Activated CD8-positive, alpha-beta T cell treated with anti-CD3 and anti-CD28 coated beads, Interleukin-2, amount 10 ng/mL, durations not matched to agents 7 days and 5 days (primary cell): ENCODE measurements at places on chromosomes 3 and 15. TPM values are rescaled to one million over a fixed set of nuclear protein-coding genes. Genes with fewer than 3 reads are reported as not detected.

DNA sequence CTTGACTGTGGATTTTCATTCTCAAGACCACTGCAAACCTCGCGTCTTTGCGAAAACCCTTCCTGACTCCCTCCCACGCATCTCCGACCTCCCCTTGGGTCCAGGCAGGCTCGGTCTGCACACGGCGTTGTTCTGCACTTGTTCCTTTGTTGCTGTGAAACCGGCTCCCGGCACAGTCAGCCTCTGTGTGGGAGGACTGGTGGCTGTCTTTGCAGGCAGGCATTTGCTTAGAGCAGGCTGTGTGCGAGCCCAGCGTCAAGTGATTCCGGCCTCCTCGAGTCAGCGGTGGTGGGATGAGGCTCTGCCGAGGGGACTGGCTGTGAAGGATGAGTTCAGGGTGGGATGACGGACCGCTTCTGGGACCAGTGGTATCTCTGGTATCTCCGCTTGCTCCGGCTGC, 102.6 kb upstream of the ROPN1 start:
- H3K36me3 ChIP-seq = no peaks in the 10 kb centered on the region
- H3K27ac ChIP-seq = no peak overlapping the region
- no peak overlapping the region for H3K4me3 ChIP-seq
- no peaks in the 10 kb centered on the region for H3K4me1 ChIP-seq

The ACAN gene
- not detected for total RNA-seq

- peaks cover 2% of the 10 kb centered on the region for H3K4me1 ChIP-seq
- H3K27me3 ChIP-seq = peaks cover 31% of the 10 kb centered on the region
- H3K27ac ChIP-seq = no peak overlapping the region
Measured at GRCh38 chr3:124497487-124497886, 232.8 kb upstream of the UMPS start.

DNA sequence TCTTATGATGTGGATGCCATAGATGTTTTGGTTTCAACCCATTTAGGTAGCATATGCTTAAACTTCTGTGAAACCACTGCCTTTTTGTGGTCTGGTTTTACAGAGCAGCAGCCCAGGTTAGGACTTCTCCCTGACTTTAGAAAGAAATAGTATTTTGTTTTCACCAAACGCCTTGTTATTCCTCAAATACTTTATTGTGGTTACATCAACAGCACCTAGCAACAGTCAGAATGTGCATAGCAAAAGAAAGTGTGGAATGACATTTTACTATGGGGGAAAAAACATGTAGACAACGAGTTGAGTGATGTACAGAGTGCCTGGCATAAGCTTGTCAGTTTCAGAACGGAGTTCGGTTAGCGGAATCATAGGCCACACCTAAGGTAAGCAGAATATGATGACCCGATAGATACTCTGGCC, 159.2 kb downstream of the TPRG1 start:
- H3K27ac ChIP-seq = peak overlapping the region; percentile 69
- H3K4me1 ChIP-seq = peaks cover 63% of the 10 kb centered on the region
- no peaks in the 10 kb centered on the region for H3K27me3 ChIP-seq
- H3K36me3 ChIP-seq = peaks cover 28% of the 10 kb centered on the region

GRCh38 chr15:39581793-39582285, 960 bp downstream of the THBS1 start:
- H3K36me3 ChIP-seq = no peaks in the 10 kb centered on the region
- peaks cover 43% of the 10 kb centered on the region for H3K4me1 ChIP-seq
- DNase-seq = no peak
- H3K27ac ChIP-seq = no peak overlapping the region
- H3K4me3 ChIP-seq = peak overlapping the region; percentile 66

- H3K4me1 ChIP-seq = no peaks in the 10 kb centered on the region
- no peaks in the 10 kb centered on the region for H3K36me3 ChIP-seq
- no peak overlapping the region for H3K27ac ChIP-seq
- DNase-seq = no peak
- peaks cover 6% of the 10 kb centered on the region for H3K27me3 ChIP-seq
Measured at GRCh38 chr3:155604126-155604525, 140.7 kb downstream of the PLCH1 start.

The CDHR4 gene
- total RNA-seq = not detected

DNA sequence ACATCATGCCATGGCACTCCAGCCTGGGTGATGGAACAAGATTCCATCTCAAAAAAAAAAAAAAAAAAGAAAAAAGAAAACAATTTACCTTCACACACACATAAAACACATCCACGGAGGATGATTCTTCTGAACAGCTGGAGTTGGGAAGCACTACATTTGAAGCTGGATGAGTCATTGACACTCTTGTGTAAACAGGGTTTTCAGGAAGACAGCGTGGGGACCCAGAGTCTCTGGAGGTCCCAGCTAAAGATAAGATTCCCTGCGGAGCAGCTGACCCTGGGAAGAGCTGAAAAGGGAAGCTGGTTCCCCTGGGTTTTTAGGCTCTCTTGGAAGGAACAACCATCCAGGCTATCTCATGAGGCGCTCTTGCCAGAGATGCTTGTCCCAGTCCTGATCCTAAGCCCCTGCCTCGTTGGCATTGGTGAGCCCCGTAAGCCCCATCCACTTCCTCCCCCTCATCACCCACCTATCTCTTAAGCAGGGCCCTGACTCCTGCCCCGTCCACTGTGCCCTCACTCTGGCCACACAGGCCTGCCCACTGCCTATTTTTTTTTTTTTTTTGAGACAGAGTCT, 32.0 kb upstream of the FURIN start:
- no peak overlapping the region for H3K4me3 ChIP-seq
- peaks cover 71% of the 10 kb centered on the region for H3K4me1 ChIP-seq
- no peaks in the 10 kb centered on the region for H3K27me3 ChIP-seq
- peak overlapping the region; percentile 43 for H3K27ac ChIP-seq

GRCh38 chr3:2838546-2839157, 271.5 kb downstream of the IL5RA start:
- H3K27me3 ChIP-seq = no peaks in the 10 kb centered on the region
- H3K4me3 ChIP-seq = no peak overlapping the region
- no peaks in the 10 kb centered on the region for H3K4me1 ChIP-seq
- no peak overlapping the region for H3K27ac ChIP-seq
- H3K36me3 ChIP-seq = no peaks in the 10 kb centered on the region
- no peak for DNase-seq

The SLC4A7 gene
- 31.9 TPM for total RNA-seq

DNA sequence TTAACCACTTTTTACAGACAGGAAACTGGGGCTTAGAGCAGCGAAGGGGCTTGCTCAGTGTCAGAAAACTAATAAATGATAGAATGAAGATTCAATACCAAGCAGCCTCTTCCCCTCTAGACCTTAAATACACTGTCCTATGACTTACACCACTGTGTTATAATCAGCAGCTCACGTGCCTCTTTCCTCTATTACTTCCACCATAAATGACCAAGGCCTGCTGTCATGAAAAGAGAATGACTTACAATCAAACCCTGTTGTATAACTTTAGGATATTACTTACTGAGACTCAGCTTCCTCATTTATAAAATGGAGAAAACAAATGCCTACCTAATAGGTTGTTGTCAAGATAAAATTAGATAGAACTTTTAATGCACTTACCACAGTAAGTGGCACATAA, 11.6 kb downstream of the FMN1 start:
- no peaks in the 10 kb centered on the region for H3K27me3 ChIP-seq
- no peak overlapping the region for H3K27ac ChIP-seq
- no peak for DNase-seq
- no peaks in the 10 kb centered on the region for H3K4me1 ChIP-seq

GRCh38 chr3:52395503-52395865, 49.4 kb downstream of the SEMA3G start:
- H3K27me3 ChIP-seq = no peaks in the 10 kb centered on the region
- no peak overlapping the region for H3K4me3 ChIP-seq
- peaks cover 9% of the 10 kb centered on the region for H3K36me3 ChIP-seq
- H3K27ac ChIP-seq = no peak overlapping the region
- no peak for DNase-seq

DNA sequence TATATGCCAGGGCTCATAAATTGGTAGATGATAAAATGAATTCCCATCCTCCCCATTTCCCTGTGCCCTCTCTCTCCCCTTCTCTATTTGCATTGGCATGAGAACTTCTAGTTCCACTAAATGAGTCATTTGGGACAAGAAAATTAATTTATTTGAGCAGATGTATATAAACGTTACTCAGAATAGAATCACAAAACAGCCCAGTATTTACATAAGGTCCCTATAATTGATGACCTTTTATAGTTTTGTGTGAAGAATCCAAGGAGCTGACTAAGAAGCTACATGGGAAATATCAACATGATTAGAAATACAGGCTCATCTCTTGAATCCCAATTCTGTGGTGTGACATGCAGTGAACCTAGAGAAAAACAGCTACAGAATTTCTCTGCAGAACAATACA, 617.7 kb upstream of the NR2F2 start:
- H3K4me3 ChIP-seq = no peak overlapping the region
- DNase-seq = no peak
- H3K27ac ChIP-seq = no peak overlapping the region
- no peaks in the 10 kb centered on the region for H3K27me3 ChIP-seq

DNA sequence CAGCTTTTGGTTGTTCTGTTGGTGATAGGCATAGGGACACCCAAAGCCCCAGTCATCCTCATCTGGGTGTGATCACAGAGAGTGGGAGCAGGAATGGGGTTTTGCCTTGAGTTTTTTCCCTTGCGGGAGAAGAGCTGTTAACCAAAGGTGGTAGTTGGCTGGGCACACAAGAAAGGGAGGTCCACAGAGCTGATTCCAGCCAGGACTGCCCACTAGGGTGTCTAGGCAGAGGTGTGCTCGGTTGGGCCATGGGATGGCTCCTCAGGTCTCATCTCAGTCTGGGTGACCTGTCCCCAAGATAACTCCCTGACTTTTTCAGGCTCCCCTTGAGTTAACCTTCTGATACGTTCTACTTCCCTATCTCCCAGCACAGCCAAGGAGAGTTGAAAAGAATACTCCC, 134.8 kb downstream of the PDE8A start:
- no peak for DNase-seq
- H3K4me1 ChIP-seq = no peaks in the 10 kb centered on the region
- no peak overlapping the region for H3K4me3 ChIP-seq
- H3K27me3 ChIP-seq = no peaks in the 10 kb centered on the region

The CD200R1 gene
- 6.4 TPM for total RNA-seq

DNA sequence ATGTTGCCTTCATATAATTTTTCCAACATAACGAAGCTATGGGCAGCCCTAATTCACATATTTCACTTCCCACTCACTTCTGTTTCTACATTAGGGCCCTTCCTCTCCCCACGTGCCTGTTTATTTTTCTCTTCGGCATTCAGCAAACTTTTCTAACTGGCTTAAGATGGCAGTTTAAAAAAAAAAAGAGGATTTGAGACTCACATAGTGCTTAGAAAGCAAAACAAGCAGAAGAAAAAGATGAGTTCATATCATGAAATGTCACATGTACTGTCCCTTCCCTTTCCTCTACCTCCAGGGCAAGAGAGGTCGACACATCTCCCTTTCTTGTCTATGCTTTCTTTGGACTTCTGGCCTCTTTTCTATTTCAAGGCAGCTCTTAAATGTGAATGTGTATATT, 30.6 kb downstream of the SLC49A4 start:
- no peaks in the 10 kb centered on the region for H3K27me3 ChIP-seq
- H3K4me1 ChIP-seq = no peaks in the 10 kb centered on the region
- H3K4me3 ChIP-seq = no peak overlapping the region
- DNase-seq = no peak
- H3K27ac ChIP-seq = no peak overlapping the region
- H3K36me3 ChIP-seq = no peaks in the 10 kb centered on the region

The CPEB1 gene
- 0.29 TPM for total RNA-seq

The RHOV gene
- not detected for total RNA-seq

- H3K4me1 ChIP-seq = no peaks in the 10 kb centered on the region
- H3K27me3 ChIP-seq = no peaks in the 10 kb centered on the region
- DNase-seq = no peak
Measured at GRCh38 chr3:88267-88666, 108.3 kb upstream of the CHL1 start.

GRCh38 chr3:152909180-152909883, 74.4 kb downstream of the P2RY1 start:
- H3K4me3 ChIP-seq = no peak overlapping the region
- no peaks in the 10 kb centered on the region for H3K36me3 ChIP-seq

DNA sequence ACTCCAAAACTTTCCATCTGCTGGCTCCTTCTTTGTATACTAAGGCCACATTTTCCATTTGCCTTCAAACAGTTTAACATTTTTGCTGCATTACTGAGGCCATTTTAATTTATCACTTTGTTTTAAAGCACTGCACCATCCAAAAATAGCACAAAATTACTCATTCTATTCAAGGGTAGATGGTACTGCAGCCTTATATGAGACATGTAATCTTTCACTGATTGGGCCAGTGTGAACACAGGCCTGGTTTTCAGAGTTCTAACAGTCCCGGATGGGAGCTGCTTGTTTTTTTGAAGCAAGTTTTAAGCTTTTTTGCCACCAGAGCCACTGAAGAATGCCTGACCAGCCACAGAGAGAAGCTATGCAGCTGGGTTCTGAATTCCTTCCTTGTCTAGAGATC, 172.3 kb upstream of the TSC22D2 start:
- no peaks in the 10 kb centered on the region for H3K4me1 ChIP-seq
- no peak overlapping the region for H3K27ac ChIP-seq
- H3K36me3 ChIP-seq = no peaks in the 10 kb centered on the region
- H3K4me3 ChIP-seq = no peak overlapping the region
- no peak for DNase-seq

- H3K36me3 ChIP-seq = peaks cover under 1% of the 10 kb centered on the region
- DNase-seq = no peak
- H3K4me3 ChIP-seq = no peak overlapping the region
- H3K4me1 ChIP-seq = no peaks in the 10 kb centered on the region
- H3K27ac ChIP-seq = no peak overlapping the region
Measured at GRCh38 chr3:27607370-27607769, 114.8 kb downstream of the EOMES start.

DNA sequence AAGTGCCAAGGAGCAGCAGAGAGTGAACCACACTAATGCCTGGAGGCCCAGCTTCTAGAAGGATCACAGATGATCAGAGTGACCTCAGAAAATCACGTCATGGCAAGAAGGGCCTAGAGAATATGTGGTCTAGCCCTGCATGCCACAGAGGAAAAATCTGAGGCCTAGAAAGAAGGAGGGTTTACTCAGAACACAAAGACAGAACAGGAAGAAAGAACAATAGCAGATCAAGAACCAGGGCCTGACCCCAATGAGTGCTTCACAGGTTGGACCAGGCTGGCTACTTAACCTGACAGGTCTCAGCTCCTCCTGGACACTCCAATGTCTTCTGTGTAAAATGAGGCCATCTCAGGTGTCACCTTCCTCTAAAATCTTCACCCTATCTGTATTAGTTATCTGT, 14.2 kb downstream of the RAB6B start:
- peaks cover 32% of the 10 kb centered on the region for H3K4me1 ChIP-seq
- H3K4me3 ChIP-seq = no peak overlapping the region
- H3K27ac ChIP-seq = peak overlapping the region; percentile 4
- DNase-seq = no peak
- peaks cover 3% of the 10 kb centered on the region for H3K36me3 ChIP-seq

- H3K36me3 ChIP-seq = no peaks in the 10 kb centered on the region
- no peak overlapping the region for H3K27ac ChIP-seq
- H3K27me3 ChIP-seq = peaks cover 2% of the 10 kb centered on the region
- H3K4me1 ChIP-seq = no peaks in the 10 kb centered on the region
- no peak overlapping the region for H3K4me3 ChIP-seq
Measured at GRCh38 chr15:86061581-86061980, 18.1 kb upstream of the AGBL1 start.

The TNK2 gene
- 127 TPM for total RNA-seq

- no peaks in the 10 kb centered on the region for H3K36me3 ChIP-seq
- no peak for DNase-seq
- H3K4me1 ChIP-seq = no peaks in the 10 kb centered on the region
- H3K27me3 ChIP-seq = no peaks in the 10 kb centered on the region
- H3K4me3 ChIP-seq = no peak overlapping the region
Measured at GRCh38 chr3:21049334-21050062, 701.5 kb downstream of the ZNF385D start.
